Keratinocyte (primary cell): ENCODE measurements at places on chromosomes 5 and 9. TPM values are rescaled to one million over a fixed set of nuclear protein-coding genes. Genes with fewer than 3 reads are reported as not detected.

DNA sequence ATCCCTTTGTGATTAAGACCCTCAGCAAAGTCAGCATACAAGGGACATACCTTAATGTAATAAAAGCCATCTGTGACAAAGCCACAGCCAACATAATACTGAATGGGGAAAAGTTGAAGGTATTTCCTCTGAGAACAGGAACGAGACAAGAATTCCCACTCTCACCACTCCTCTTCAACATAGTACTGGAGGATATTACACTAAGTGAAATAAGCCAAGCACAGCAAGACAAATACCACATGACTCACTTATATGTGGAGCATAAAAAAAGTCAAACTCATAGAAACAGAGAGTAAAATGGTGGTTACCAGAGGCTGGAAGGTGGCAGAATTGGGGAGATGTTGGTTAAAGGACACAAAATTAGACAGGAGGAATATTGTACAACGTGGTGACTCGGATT is 118.1 kb upstream of the NFIL3 start:
- no peak for DNase-seq

The SLC34A1 gene
- 0.02 to 0.07 TPM (median 0.06 TPM) in 3 replicates for polyA plus RNA-seq

The ENHO gene
- 0.06 TPM in 1 of 3 replicates, not detected in the others for polyA plus RNA-seq

DNA sequence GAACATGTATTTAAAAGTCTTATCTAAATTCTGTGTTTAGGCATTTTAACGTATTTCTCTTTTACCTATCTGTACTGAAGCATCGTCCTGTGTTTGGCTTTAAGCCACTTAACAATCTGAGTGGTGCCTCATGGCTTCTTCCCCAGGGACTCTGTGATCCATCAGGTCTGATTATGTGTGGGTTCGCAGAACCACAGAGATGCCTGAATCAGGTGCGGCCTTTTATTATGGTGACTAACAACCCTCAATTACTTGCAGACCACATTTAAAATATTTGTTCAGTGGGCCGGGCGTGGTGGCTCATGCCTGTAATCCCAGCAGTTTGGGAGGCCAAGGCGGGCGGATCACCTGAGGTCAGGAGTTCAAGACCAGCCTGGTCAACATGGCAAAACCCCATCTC is 39.6 kb upstream of the SAP30L start:
- DNase-seq = peak; percentile 30

The HEMGN gene
- 0.02 TPM in 1 of 3 replicates, not detected in the others for polyA plus RNA-seq

GRCh38 chr9:38281917-38282316 is 110.6 kb upstream of the ALDH1B1 start:
- DNase-seq = no peak

The CDH9 gene
- polyA plus RNA-seq = not detected in 3 replicates

The OTP gene
- polyA plus RNA-seq = not detected in 3 replicates

The INSL6 gene
- polyA plus RNA-seq = not detected in 3 replicates

GRCh38 chr5:76062502-76063041 is 20.6 kb upstream of the SV2C start:
- no peak for DNase-seq

DNA sequence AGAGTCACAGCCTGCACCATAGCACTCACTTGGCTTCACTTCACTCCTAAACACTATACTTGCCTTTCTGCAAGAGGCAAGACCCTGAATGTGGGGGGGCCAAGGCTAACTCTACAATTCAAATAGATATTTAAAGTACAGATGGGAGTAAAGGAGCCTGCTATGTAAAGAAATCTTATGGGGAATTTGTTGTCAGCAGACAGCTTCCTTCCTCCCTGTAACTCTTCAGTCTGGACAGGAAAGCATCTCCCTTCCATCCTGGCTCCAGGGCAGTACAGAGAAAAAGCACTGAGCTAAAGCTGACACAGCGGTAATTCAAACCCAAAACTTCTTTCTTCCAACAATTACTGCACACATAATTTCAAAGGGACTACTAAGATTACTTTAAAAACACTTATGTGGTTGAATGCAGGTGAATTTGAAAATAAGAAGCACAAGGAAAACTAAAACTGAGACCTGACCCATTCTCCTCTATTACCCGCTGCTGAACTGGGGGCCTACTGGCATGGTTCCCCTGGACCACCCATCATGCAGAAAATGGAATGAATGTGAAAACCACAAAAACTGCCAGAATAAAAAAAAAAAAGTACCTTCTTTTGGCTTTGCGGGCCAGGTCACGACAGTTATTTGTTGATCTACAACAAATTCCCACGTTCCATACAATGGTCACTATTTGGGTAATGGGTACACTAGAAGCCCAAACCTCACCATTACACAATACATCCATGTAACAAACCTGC is 13.4 kb downstream of the VDAC1 start:
- DNase-seq = no peak

The TERT gene
- not detected in 3 replicates for polyA plus RNA-seq

DNA sequence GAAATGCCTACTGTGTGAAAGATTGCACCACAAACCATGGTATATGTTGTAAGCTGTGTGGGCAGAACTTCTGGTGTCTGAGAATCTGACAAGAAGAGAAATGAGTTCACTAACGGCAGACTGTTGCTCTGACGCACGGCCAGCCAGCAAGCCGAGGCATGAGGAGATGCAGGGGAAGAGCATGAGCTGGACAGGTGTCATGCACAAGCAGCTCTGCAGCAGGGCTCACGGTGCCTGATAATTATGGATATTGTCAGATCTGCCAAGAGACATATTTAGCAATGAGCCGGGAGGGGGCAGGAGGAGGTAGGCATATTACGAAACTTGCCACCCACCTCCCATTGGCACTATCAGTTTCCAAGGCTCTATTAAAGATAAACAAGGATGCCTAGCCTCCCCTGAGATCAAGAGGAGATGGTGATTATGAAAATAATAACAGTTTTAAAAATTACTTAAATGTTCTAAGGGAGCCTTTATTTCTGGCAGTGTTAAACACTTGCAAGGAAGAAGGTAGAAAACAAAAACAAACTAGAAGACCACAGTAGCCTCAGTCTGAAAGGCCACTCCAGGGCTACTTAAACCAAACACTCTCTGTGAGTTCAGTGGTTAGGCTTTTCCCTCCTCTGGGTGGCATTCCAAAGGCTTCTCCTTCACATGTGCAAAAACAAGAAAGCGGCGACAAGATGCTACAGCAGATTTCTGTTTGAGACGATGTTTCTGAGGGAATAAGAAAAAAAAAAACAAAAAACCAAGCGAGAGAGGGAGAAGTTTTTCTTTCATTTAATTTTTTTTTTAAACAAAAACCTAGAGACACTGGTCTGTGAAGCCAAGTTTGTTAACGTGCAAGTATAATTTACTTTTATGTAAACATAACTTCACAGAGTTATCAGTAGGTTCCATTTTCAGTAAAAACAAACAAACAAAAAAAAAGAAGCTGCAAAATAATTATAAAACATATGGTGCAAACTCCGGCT is 339.5 kb downstream of the BNC2 start:
- peak; percentile 80 for DNase-seq

The RLN1 gene
- 0.10 to 0.19 TPM in 2 of 3 replicates, not detected in the other for polyA plus RNA-seq

GRCh38 chr5:40436535-40437237 is 243.0 kb upstream of the PTGER4 start:
- no peak for DNase-seq

The TMEM215 gene
- polyA plus RNA-seq = not detected in 3 replicates

DNA sequence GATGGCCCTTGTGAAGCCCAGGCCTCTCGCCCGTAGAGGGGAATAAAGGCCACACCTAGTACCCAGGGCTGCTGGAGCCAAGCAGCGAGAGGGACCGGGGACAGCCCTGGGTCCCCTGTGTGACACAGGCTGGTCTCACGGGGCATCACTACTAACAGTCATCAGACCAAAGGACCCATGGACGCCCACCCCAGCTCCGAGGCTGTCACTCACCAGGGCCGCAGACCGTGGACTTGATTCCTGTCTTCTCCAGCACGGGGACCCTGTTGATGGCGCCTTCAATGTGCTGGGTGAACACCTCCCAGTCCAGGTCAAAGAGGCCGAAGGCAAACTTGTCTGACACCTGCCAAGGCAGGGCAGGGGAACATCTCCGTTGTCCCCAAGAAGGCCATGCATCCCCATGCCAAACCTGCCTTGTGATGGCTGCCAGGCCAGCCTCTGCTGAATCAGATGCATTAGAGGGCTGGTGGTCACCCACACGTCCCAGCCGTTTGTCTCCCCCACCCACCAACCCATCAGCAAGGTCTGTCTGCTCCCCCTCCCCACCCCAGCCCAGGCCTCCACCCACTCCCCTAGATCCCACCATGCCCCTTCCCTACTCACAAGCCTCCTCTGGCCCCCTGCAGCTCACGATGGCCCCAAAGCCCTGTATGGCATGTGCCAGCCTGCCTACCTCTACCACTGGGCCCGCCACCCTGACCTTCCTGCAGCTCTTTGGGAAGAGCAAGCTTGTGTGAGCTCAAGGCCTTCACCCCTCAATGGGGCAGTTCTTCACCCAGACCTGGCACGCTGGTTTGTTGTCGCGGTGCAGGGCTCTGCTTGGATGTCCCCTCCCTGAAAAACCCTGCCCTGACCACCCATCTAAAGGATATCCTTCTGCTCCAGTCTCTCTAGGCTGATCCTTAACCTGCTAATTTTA is 20.8 kb downstream of the SARDH start:
- no peak for DNase-seq

GRCh38 chr5:127957701-127958239 is 125.8 kb upstream of the SLC12A2 start:
- no peak for DNase-seq

DNA sequence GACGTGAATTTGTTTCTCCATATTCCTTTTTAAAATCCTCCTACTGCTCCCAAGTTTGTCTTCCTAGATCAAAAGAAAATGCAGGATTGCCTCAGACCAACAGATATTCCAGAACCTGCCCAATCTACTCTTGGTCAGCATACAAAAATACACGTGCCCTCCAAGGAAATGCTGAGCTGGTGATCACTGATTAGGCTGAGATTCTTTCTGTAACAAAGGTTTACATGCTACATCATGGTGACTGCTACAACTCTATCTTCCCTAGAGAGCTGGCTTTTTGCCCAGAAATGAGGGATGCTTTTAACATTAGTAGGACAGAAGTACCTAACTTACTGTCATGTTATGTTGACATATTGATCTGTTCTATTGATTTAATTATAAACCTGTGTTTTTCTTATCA is 35.5 kb downstream of the OR2Y1 start:
- no peak for DNase-seq
